ENCODE measurements at places on chromosomes 4 and X.

DNA sequence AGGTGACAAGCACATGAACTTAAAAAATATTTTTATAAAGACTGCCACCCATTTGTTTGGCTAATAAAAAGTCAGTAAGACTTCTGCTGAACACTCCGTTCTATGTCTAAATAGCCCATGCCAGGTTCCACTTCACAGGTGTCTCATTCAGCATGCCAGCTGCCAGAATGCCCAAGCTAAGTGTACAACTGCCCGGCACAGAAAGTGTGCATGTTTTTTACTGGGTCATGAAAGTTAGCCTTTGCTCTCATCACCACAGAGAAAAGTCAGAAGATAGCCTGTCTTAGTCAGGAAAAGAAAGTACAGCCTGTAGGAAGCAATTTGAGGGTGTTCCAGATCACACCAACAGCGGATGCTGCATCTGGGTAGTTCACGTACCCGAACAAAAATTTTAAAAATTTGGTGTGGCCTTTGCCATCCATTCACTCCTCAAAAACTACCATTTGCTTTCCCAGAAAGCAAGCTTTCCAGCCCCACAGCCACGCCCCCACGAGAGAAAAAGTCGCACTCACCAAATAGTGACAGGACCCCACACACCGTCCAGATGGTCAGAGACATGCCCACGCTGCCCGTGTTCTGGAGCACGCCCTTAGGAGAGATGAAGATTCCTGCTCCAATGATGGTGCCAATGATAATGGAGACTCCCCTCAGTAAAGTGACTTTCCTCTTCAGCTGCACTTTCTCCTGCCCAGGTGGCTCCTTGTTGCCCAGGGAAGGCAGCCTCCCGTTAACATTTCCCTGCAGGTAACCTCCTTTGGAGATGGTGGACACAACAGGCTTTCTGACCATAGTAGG lies 671 bp downstream of the SLC7A11 start:
- DNase-seq: no peak

GRCh38 chr4:109589119-109589518 lies 29.1 kb downstream of the MCUB start:
- DNase-seq: no peak

- no peak for DNase-seq
Observed at GRCh38 chrX:15511563-15511962, 11.0 kb downstream of the BMX start.

GRCh38 chrX:106437407-106437806 lies 174.4 kb upstream of the RADX start:
- no peak for DNase-seq

DNA sequence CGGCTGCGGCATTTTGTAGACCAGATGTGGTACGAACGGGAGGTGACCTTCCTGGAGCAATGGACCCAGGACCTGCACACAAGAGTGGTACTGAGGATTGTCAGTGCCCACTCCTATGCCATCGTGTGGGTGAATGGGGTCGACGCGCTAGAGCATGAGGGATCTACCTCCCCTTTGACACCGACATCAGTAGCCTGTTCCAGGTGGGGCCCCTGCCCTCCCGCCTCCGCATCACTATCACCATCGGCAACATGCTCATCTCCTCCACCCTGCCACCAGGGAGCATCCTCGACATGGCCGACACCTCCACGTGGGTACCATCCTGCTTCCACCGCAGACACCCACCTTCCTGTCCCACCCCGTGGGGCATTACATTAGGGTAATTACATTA lies 46.2 kb downstream of the SMARCA5 start:
- no peak for DNase-seq

DNA sequence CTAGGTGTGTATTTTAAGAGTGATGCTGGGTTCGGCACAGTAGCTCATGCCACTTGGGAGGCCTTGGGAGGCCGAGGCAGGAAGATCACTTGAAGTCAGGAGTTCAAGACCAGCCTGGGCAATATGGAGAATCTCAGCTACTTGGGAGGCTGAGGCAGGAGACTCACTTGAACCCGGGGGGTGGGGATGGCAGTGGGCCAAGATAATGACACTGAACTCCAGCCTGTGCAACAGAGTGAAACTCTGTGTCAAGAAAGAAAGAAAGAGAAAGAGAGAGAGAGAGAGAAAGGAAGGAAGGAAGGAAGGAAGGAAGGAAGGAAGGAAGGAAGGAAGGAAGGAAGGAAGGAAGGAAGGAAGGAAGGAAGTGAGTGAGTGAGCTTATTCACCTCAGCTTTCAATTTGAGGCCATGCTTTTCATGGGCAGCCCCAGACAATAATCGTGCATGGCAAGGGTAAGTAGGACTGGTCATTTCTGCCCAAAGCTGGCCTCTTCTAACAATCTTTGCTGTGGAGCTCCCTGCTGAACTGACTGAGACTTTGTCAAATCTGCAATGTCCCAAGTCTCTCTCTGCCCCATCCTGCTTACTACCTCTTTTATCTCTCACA lies 42.5 kb upstream of the ELF2 start:
- DNase-seq: no peak

DNA sequence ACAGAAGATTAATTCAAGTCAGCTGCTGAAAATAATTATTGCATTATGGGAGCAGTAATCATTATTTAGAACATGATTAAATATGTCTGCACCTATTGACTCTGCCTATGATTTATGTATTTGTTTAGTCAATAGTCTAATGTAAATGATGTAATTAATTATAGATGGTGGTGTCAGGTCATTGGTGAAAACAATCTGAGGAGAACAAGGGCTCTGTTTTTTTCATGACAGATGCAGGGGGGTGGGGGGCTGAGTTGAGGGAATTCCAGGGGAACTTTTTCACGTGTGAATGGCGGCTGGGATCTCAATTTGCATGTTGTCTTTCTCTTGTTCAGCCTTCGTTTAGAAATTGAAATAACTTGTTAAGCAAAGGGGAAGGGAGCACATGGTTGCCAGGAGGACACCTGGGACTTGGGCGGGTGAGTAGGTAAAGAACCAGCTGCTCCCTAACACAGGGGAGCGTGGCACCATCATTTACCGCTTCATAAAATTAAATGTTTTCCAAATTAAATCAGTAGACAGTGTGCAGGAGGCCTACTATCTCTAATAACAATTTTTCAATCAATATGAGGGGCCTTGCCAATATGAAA lies 65.4 kb downstream of the NKX6-1 start:
- no peak for DNase-seq

DNA sequence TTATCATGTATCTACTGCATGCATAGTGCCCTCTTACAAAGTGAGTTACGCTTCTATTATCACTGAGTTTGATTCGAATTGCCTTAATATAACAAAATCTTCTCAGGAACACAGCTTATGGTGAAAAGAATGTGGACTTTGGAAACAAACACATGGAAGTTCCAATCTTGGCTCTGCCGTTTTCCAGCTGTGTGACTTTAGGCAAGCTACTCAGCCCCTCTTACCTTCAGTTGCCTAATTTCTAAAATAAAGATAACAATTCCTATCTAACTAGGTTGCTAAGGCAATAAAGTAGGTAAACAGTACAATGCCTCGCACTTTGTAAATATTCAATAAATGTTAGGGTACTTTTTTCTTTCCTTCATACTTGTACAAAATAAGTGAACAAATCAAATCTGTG lies 104.0 kb upstream of the GRIA3 start:
- DNase-seq: no peak

- DNase-seq: no peak
Observed at GRCh38 chrX:22105231-22105630, 73.1 kb downstream of the PHEX start.

GRCh38 chr4:161321706-161322105 lies 842.1 kb downstream of the FSTL5 start:
- DNase-seq: no peak

GRCh38 chr4:159103384-159103990 lies 608 bp downstream of the RAPGEF2 start:
- no peak for DNase-seq

DNA sequence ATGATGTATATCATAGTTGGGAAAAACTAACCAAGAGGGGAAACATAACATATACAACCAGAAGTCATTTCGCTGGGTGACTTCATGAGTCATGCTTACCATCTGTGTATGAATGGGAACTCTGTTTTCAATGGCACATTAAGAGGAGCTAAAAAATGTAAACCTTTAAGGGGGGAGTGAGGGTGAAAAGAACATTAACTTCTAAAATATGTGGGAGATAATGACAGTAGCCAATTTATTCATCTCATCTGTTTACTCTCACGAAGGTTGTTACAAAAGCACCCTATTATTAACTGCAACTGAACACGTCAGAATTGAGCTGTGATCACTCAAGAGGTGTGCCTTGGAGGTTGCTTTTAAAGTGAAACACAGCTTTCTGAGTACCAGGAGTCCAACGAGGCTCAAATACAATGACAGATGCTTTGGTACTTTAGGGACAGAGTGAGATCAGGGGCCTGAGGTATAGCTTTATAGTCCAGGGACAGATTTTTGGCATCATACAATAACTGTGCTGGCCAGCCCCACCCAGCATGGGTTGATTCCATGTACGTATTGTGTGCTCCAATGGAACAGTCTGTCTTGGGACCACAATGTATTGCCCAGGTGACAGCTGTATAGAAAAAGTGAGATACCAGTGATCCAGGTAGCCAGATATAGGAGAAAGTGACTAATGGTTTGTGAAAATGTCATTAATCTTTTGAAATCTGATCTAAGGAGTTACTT lies 107.3 kb downstream of the AMMECR1 start:
- no peak for DNase-seq

DNA sequence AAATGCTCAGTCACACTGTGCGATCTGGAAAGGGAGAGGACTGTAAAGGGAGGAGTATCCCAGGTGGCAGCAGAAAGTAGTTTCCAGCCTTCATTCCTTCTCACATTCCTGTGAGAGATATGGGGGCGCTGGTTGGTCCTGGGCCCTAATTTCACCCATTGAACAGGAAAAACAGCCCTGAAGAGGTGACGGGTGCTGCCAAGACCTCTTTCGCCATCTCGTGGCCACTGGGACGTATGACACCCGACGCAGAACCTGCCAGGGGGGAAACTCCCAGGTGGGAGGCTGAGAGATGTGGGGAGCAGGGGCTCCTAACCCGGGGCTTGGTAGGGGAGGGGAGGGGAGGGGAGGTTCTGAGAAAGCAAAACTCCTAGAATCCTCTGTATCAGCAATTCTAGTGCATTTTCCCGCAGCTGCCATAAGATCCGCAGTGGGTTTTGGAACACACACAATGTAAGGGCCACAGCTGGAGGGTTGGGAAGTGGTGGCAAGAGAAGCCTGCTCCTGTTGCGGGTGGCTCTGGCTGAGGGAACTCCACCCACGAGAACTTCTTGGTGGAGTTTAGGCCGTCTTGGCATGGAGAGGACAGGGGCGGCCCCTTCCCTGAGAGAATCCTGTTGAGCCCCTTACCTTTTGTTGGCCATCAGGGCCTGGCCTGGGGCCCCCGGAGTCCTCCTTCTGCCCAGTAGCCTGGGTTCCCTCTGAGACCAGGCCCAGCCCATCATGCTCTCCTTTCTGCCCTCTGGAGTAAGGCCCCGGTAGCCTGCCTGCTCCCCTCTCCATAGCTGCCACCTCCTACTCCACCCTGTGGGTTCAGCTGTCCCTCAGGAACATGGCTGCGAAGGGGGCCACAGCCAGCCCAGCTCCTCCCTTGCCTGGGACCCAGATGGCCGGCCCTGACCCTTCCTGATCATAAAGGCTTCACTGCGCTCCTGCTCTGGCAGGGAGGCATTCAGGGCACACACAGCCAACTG lies 134.1 kb downstream of the OR13H1 start:
- no peak for DNase-seq

GRCh38 chr4:176654565-176655216 lies 138.0 kb downstream of the VEGFC start:
- DNase-seq: no peak

DNA sequence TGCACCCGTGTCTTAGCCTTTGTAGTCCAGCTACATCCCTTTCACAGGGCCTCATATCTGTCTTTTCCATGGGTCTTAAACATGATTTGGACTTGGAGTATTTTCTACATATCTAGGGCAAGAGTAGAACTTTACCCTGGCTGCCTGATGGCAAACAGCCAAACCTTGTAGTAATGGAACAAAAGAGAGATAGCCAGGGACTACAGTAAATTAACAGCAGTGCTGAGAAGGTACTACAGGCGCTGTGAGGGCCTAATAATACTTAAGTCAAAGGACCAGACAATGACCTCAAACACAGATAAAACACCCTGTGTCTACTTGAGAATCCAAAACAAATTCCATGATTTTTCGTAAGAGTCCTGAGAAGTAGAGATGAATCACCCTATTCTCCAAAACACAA lies 111.0 kb upstream of the WDR17 start:
- no peak for DNase-seq

DNA sequence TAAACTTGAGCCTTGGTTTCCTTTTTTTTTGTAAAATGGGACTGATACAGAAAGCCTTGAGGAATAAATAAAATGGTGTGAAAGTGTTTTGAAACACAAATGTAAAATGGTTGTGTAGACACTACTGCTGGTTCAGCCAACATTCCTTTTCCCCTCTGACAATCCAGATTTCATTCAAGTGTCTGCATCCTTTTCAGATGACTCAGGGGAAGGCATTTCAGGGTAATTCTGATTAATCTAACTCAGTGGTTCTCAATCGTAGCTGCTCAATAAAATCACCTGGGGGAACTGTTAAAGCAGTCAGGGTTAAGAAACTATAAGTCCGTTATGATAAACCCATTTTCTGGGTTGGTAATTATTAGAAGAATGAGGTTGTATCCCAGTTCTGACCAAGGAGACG lies 4.6 kb downstream of the ARHGAP10 start:
- DNase-seq: no peak

DNA sequence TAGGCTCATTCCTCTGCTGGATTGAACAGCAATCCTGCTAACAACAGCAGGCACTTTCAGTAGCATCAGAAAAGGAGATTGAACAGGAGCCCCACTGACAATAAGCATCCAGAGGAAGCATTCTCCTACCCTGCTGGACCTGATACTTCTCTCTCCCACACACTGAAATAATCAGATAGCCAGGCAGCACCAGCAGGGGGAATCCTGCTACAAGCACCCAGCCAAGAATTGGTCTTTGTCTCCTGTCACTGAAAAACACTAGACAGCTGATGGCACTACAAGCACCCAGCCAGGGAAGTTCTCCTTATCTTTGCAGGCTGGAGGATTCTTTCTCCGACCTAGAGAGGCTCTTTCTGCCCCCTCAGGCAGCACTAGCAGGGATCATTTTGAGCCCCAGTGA lies 444.3 kb upstream of the GRIA3 start:
- no peak for DNase-seq

DNA sequence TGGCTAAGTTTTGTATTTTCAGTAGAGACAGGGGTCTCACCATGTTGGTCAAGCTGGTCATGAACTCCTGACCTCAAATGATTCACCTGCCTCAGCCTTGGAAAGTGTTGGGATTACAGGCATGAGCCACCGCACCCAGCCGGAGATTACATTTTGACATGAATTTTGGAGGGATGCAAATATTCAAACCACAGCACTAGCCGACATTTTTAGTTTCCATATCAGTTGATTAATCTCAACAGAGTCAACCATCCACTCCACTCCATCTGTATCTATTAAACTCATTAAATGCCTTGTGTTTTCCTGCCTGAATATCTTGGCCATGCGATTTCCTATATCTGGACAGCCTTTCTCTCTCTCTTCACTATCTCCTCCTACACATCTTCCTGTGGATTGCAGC lies 64.1 kb upstream of the PDGFRA start:
- no peak for DNase-seq
